NCI-H1417 (cell line): ENCODE measurements at places on chromosomes 7 and 10.

DNA sequence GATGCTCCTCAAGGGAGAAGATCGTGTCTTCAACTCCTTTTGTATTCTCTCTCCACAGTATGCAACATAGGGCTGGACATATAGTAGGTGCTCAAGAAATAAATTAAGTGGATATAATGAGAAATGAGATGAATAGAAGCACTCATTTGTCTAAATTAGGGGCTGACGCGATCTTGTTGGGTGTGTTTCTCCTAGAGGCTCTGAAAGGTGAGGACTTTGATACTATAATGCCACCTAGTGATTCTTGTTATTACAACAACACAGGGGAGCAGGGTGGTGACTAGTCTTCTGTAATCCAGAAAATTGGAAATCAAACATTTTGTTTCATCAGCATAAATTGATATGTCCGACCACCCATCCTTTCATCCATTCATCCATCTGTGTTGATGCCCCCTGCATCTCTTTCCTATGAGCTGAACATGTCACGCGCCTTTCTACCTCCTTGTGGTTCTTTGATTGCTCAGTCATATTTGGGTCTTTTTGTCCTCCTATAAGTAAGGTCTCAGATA lies 3.5 kb upstream of the CFAP58 start:
- DNase-seq: peak; percentile 31

DNA sequence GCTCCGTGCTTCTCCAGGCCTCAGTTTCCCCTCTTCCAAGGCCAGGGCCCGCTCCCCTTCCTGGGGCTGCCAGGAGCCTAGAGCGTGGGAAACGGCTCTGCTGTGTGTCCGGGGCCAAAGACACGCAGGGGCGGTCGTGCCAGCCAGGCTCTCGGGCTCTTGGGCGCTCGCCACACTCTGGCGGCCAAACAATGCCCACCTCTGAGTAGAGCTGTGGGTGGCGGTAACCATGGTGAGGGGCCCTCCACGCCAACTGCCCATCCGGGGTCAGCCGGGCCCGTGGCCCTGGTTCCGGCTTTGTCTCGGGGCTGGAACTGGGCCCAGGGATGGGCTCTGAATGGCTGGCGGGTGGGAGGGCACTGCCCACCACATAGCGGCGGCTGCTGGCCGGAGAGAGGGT lies 16.0 kb downstream of the GRIFIN start:
- no peak for DNase-seq

DNA sequence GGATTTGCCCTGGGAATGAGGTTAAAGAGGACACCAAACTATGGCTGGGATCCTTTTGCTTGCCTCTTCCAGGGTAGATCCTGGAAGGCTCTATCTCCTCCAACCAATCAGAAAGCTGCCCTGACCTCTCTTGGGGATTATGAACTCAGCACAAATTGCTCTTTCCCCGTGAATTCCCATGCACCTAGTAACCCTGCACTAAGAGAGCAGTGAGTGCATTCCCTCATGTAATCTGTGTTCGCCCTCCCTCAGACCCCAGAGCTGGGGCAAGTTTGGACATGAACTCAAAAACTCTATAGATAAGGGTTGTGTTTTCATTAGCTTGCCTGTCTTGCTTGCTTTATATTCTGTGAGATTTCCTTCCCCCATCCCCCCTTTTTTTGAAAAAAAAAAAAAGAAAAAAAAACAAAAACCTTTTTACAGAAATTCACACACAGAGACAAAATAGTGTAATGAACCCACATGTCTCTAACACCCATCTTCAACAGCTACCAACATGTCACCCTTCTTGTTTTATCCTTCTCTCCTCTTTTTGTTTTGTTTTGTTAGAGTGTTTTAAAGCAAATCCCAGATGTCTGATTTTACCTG lies 225.5 kb upstream of the TCF7L2 start:
- DNase-seq: no peak

DNA sequence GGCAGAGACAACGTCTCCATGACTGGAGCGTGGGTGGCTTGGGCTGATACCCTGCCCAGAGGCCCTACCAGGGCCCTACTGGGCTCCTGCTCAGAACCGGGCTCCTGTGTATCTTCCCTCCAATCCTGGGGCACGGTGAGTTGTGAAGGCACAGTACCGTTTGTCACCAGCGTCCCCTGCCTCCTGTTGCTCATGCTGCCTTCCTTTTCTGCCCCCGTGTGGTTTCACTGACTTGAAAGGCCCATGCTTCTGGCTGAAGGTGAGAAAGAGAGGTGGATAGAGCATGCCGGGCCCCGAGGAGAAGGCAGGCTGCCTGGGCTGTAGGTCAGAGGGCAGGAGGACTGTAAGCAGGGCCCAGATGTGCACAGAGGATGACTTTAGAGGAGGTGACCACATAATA lies 9.1 kb upstream of the DMBT1 start:
- DNase-seq: no peak

- no peak for DNase-seq
Measured at GRCh38 chr10:78116361-78116760, 82.7 kb downstream of the RPS24 start.

DNA sequence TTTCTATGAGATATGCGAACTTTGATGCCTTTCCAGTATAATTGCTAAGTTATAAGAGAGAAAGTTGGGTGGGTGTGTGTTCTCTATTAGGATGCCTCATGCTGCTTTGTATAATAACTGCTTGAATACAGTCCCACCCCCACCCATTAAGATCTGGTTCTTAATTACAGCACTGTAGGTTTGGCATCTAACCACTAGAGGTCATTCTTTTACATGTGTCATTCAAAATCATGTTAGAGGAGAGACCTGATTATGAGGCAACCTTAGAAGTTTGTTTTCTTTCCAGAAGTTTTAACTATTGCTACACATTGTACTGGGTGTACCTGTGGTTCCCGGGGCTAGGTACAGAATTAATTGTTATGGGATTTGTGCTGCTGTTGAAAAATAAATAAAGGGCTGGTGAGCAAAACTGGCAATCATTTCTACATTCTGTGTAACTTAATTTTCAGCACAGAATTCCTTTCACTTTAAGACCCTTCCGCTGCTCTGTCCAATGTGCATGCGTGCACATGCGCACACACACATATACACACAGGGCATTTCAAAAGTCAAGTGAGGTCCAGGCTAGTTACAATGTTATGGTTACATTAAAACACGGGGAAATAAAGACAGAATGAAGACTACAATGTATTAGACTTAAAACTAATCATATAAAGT lies 1156.3 kb downstream of the SORCS3 start:
- peak; percentile 43 for DNase-seq

DNA sequence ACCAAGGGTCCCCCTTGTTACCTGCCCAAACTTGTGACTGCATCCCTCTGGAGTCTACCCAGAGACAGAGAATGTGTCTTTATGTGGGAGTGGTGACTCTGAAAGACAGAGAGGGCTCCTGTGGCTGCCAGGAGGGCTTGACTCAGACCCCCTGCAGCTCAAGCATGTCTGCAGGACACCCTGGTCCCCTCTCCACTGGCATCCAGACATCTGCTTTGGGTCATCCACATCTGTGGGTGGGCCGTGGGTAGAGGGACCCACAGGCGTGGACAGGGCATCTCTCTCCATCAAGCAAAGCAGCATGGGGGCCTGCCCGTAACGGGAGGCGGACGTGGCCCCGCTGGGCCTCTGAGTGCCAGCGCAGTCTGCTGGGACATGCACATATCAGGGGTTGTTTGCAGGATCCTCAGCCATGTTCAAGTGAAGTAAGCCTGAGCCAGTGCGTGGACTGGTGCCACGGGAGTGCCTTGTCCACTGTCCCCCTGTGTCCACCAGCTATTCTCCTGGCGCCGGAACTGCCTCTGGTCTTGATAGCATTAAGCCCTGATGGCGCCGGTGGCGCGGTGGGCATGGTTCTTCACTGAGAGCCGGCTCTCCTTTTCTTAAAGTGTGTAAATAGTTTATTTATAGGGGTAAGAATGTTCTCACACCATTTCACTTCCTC lies 19.4 kb upstream of the SH2D4B start:
- DNase-seq: no peak

- no peak for DNase-seq
Measured at GRCh38 chr7:136205956-136206355, 228.8 kb upstream of the MTPN start.

- DNase-seq: no peak
Measured at GRCh38 chr7:117828825-117829224, 44.4 kb downstream of the CTTNBP2 start.

- DNase-seq: peak; percentile 67
Measured at GRCh38 chr7:21939136-21939857, 6.4 kb downstream of the CDCA7L start.

DNA sequence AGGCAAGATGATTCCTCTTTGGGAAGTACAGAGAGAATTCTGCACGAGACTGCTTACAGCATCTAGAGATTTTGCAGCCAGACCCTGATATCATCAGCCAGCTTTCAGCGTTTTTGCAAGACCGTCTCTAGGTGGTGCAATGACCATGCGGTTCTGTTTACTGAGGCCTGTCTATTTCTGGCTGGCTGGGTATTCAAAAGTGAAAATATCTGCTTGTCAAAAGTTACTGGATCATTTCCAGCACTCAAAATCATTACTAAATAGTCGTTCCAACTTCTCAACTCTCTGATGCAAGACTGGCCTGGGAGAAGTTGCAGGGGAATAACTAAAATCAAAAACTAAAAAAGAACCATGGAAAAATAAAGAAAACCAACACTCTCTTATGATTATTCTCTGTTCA lies 240.1 kb downstream of the ELMO1 start:
- DNase-seq: peak; percentile 59
